Stimulated activated CD4-positive, alpha-beta T cell treated with anti-CD3 and anti-CD28 coated beads, Interleukin-4, amount 100 ng/mL, for 48 hours (primary cell): ENCODE measurements at places on chromosomes 3 and 15.

- DNase-seq = no peak
Observed at GRCh38 chr3:106364477-106364876, 495.7 kb upstream of the CBLB start.

DNA sequence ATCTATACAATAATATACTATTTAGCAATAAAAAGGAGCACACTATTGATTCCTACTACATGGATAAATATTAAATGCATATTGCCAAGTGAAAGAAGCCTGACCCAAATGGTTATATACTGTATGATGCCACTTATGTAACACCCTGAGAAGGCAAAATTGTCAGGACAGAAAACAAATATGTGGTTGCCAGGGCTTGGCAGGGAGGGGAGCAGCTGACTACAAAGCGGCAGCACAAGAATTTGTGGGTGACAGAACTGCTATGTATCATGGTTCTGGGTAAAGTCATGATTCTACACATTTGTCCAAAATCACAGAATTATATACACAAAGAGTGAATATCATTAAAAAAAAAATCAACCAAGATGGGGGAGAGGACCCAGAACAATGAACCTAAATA lies 22.5 kb downstream of the TBC1D2B start:
- DNase-seq = no peak

GRCh38 chr15:67862750-67863441 lies 23.1 kb upstream of the RNU6-1 start:
- DNase-seq = no peak

DNA sequence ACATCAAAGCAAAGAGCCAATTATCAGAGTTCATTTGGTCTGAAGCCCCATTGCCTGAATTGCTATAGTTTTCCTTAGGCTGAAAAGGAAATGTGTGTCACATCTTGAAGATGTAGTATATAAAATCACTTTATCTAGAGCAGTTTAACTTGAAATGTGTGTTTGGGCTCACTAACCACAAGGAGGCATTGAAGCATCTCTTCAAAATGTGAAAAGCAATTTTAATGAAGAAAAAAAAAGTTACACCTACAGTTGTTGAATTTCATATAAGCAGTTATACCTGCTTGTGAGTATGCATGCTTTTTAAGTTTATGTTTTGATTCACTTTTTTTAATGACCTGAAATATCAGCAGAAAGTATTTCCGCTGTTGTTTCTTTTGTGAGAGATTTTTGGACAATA lies 129.3 kb downstream of the IQCH start:
- DNase-seq = no peak

DNA sequence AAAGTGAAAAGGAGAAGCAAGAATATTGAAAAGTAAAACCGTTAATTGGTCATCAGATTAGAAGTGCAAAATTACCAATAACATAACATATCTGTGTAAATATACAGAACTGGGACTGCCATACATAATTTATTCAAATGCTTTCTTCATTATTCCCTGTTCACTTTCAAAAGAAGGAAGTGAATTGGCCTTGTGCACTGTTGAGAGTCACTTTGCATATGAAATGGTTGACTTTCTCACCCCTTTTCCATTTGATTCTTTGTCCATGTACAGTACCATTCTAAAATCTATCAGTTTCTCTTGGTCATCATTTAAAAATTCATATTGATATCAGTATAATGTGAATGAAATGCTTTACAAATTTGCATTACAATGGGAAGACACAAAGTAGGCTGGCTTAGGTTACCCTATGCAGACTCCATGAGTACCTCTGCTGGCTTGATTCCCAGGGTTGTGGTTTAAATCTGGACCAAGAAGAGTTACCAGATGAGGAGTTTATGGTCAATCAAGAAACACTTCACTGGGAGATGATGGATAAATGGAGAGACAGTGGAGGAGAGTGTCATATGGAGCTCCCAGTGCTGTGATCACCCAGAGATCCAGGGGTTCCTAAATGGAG lies 210.9 kb upstream of the TOPAZ1 start:
- no peak for DNase-seq

- no peak for DNase-seq
Observed at GRCh38 chr15:30865257-30865656, 38.5 kb upstream of the FAN1 start.

DNA sequence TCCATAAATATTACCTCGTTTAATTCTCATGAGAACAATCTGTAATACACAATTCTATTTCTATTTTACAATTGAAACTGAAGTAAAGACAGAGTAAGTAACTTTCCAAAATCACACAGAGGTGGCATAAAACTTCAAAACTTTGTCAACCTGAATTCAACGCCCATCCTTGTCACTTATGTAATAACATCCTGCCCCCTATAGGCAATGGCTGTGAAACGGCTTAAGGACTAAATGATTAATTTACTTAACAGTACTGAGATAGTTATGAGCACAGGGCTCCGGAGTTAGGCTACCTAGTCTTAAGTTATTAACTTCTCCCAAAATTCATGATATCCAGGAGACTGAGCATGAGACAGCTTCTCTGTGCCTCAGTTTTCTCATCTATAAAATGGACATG lies 293.1 kb upstream of the CHRM5 start:
- DNase-seq = no peak

DNA sequence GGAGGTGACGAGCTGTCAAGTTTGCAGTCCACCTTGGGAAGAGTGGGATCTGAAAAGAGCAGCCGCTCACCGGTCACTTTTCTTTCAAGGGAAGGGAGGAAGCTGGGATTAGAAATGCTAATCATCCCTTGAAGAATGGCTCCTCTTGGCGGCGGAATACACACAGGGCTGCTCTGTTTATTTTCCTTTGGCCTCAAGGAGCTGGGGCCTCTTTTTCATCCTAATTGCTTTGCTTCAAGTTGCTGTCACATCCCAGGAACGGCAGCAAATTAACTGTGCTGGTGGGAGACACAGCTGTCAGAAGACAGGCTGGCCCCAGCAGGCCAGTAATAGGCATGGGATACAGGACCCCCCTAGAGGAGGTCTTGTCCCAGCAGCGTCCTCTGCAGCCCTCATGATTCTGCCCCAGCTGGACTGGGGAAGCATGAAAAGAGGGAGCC lies 6.7 kb downstream of the KBTBD13 start:
- no peak for DNase-seq

DNA sequence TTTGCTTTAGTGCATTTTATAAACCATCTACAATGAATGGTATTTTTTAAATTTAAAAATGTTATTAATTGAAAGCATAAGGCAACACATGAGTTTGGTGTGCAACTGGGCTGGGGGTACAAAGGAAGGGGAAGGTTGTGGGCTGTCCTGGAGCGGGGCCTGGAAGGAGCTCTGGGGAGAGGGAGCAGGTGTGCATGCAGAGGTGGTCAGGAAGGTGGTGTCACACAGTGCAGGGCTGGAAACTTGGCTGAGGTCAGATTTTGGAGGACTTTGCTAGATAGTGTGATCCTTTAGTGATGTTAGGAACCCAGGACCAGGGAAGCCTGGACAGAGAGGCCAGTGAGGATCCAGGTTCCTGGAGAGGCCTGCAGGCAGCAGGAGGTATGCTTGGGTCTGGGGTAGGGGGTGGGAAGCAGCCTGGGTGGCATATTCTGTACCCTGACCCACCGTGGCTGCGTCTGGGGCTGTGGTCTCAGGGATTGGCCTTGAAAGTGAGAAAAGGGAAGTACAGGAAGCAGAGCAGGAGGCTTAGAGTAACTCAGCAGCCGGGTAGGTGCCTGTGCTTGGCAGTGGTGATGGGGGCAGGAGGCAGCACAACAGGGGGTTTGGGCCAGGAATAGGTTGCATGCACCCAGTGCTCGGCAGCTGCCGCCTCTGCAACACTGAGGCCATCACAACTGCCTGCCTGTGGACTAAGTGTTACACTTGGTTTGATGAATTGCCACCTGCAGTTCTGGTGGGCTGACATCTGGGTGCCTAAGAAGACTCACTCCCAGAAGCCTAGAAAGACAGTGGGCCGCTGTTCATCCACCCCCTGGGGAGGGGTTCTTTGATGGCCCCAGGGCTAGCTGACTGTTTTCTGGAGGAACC lies 33.0 kb downstream of the KY start:
- DNase-seq = no peak

DNA sequence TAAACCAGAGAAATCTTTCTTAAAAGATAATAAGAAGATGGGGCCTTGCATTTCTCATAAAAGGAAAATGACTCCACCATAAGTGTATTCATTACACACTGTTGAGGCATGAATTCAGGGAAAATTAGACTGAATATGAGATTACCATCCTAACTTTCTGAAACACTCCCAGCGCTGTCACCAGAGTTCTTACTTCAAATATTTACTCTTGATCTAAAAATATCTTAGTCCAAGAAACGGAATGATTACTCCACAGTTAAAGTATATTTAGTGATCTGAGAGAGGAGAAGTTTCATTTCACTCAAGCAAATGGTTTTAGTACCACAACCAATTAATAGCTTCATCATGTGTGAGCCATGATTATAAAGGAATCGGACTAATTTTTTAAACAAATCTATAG lies 300.3 kb downstream of the ZBTB20 start:
- no peak for DNase-seq

GRCh38 chr15:96170979-96171739 lies 159.3 kb upstream of the NR2F2 start:
- DNase-seq = no peak

GRCh38 chr3:63585927-63586326 lies 66.5 kb upstream of the SNTN start:
- no peak for DNase-seq

GRCh38 chr3:100993309-100993708 lies at the start of gene ABI3BP:
Gene ABI3BP (minus strand): TSS chr3:100993421. CDS start chr3:100993384, 37 bp downstream.
- DNase-seq = no peak

DNA sequence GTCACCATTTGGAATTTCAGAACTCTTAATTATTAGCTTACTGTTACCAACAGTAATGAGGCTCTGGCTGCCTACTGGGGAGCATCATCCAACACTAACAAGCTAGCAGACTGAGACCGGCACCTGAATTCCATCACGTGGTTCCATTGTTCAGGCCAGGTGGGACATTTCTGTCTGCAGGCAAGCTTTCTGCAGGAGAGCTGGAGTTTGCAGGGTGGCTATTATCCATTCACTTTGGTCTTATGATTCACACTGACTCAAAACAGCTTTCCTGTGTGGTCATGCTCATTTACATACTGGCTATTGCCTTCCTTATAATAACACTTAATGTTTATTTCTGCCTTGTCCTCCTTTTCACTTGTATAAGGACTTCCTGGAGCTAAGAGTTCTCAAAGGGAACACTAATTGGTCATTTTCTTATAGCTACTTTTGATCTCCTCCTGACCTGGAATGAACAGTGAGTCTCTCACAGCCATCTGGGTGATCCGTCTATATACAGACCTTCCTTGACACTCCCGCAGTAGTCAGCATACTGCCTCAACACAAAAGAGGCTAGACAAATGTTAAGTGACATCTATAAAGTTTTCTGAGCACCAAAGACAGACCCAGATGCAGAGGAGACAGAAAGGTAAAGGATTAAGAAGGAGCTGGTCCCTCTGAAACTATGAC lies 695.4 kb downstream of the FHIT start:
- no peak for DNase-seq

DNA sequence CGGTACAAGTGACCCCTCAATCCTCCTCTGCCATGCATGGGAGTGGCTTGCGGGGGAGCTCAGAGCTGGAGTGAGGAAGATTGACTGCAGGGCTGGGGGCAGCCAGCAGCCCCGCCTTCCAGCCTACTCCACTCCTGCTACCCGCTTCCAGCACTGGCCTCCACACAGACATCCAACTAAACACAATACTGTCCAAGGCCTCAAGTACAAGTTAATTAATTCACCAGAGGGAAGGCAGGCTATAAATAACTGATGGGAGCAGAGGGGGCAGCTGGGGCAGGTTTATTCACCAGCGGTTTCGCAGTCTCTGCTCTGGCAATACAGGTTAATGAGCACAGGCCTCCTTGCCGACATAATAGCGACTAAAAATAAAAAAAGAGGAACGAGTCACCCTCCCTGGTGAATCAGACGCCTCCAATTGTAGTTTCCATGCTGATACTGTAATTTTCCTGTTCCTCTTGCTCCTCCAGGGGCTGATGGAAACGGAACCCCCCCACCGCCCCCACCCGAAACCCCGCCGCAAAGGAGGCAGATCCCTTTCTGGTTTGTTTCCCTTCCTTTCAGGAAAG lies 166.4 kb upstream of the TLE3 start:
- DNase-seq = no peak

DNA sequence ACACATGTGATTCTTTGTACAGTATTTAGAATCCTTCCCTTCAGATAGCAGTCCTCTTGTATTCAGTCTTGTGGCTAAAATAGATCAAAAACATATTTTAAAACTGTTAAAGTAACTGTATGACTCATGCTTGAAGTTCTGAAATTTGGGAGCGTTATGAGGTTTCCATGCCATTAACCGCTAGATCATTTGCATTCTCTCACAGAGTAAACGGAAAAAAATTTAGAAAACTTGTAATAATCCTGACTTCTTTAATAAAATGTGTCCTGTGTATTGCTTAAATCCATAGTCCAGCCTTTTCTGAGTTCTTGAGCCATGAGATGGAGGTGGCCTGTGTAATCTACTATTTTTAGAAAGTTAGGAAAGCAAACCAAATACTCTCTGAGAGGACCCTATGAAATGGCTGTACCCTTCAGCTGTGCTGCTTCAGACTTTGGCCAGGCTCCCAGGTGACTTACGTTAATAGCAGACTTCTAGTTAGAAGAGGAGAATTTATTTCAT lies 33.8 kb downstream of the MBNL1 start:
- DNase-seq = no peak

- no peak for DNase-seq
Observed at GRCh38 chr3:94405258-94406035, 342.6 kb downstream of the NSUN3 start.

- DNase-seq = no peak
Observed at GRCh38 chr3:187267306-187267705, 24.2 kb downstream of the MASP1 start.

DNA sequence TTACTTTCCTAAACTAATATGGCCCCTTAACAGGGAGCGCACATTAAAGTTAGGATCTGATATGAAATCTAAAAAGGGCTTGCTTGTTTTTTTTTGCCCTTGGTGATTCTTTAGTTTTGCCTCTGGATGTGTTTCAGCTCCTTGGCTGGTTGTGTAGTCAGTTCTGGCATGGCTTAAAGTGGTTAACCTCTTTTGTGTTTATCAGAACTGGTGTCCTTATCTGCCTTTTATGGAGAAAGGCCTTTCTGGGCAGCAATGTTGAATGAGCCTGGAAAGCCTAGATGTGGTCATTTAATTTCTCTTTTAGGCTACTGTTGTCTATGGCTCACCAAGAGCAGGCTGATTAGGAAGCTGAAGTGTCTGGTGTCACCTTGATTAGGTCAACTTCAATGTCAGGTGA lies 254.5 kb upstream of the ROPN1 start:
- no peak for DNase-seq

DNA sequence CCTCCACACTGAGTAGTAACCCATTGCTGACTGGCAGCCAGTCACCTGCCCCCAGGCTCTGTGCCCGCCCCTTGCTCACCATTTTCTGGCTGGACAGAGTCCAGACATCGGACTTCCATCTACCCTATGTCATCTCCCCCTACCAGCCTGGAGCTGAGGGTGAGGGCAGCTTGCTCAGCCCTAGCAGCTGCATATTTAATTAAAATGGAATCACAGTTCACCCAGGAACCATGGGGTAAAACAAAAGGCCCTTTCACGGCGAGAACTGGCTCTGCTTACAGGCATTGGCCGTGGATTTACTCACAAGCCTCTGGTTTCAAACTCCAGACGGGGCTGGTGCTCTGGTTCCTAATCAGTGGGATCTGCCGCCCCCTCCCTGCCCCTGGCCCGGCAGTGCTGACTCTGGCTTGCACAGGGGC lies 94.9 kb upstream of the ATP2B2 start:
- no peak for DNase-seq
